ENCODE measurements at places on chromosomes 6 and 20. TPM values are rescaled to one million over a fixed set of nuclear protein-coding genes. Genes with fewer than 3 reads are reported as not detected.

- H3K27ac ChIP-seq = no peak overlapping the region
- H3K4me3 ChIP-seq = peak overlapping the region; percentile 30
- no peak for DNase-seq
- H3K4me1 ChIP-seq = peaks cover 6% of the 10 kb centered on the region
Measured at GRCh38 chr20:49268600-49269365, 9.1 kb downstream of the ZNFX1 start.

DNA sequence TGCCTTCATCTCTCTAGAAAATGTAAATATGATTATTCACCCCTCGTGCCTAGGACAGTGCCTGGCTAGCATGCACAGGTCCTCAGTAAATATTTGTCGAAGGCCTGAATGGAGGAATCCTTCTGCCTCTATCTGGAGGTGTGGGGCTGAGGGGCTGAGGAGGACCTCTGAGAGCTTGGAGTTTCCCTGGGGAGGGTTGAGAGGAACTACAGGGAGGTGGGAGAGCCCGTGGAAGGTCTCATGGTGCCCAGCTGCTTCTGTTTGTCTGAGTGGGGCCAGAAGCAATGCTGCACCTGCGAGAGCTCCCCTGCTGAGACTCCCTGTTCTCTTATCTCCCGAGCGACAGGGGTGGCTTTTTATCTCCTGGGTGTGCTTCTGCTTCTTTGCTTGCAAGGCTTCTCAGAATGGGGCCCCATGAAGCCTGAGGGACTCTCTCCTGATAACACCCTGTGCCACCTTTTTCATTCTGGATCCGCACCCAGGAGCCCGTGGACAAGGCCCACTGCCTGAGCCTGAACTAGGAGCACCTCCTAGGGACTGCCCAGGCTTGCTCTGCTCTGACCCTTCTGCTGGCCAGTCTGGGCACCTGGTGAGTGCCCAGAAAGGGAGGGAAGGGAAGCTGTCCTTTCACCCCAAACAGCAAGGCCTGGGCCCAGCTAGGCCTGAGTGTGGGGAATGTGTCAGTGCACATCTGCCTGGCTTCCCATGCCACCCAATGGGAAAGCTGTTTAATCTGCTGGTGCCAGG lies 2.4 kb downstream of the SLC29A1 start:
- H3K36me3 ChIP-seq = no peaks in the 10 kb centered on the region
- peaks cover 18% of the 10 kb centered on the region for H3K27me3 ChIP-seq
- peak overlapping the region; percentile 70 for H3K4me3 ChIP-seq
- no peak for DNase-seq
- peak overlapping the region; percentile 39 for H3K27ac ChIP-seq

DNA sequence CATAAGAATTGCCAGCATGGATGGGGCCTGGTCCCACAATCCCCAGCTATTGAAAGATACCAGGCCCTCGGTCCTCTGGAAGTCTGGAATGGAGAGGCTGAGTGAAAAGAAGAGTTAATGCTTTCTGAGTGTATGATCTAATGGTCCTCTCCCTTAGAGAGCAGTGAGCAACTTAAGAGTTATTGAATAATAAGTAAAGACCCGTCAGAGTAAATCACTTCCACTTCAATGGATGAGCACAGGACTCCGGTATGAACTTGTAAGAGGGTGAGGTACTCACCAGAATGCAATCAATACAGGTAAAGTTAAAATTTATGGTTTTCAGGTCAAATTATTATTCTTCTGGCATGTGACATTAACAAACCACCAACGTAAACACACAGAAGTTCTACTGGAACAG lies 39.9 kb downstream of the FAXC start:
- no peaks in the 10 kb centered on the region for H3K27me3 ChIP-seq
- no peak overlapping the region for H3K4me3 ChIP-seq
- peaks cover 5% of the 10 kb centered on the region for H3K36me3 ChIP-seq
- H3K4me1 ChIP-seq = peaks cover 5% of the 10 kb centered on the region

GRCh38 chr6:149907317-149907716 lies 9.4 kb upstream of the RAET1E start:
- no peaks in the 10 kb centered on the region for H3K4me1 ChIP-seq
- no peaks in the 10 kb centered on the region for H3K36me3 ChIP-seq
- no peak overlapping the region for H3K4me3 ChIP-seq
- peaks cover 18% of the 10 kb centered on the region for H3K27me3 ChIP-seq

GRCh38 chr20:41318271-41318649 lies 729 bp upstream of the ZHX3 start:
- H3K27me3 ChIP-seq = peaks cover 5% of the 10 kb centered on the region
- H3K27ac ChIP-seq = peak overlapping the region; percentile 53
- no peaks in the 10 kb centered on the region for H3K36me3 ChIP-seq
- DNase-seq = no peak

DNA sequence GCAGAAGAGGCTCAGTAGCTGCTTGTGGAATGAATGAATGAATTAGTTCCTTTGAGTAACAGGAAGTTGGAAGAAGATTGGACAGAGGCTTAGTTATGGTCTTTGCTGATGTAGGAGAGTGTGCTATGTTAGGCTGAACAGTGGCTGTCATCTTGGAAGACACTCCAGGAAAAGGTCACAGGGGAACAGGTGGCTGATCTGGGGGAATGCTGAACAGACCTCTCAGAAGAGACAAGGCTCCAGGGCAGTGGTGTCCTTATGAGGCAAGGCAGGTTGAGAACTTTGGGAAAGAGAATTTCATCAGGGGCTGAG lies 62.3 kb downstream of the UTRN start:
- no peak for DNase-seq
- H3K4me3 ChIP-seq = no peak overlapping the region
- no peaks in the 10 kb centered on the region for H3K27me3 ChIP-seq
- no peak overlapping the region for H3K27ac ChIP-seq
- peaks cover 30% of the 10 kb centered on the region for H3K4me1 ChIP-seq
- H3K36me3 ChIP-seq = peaks cover 4% of the 10 kb centered on the region

DNA sequence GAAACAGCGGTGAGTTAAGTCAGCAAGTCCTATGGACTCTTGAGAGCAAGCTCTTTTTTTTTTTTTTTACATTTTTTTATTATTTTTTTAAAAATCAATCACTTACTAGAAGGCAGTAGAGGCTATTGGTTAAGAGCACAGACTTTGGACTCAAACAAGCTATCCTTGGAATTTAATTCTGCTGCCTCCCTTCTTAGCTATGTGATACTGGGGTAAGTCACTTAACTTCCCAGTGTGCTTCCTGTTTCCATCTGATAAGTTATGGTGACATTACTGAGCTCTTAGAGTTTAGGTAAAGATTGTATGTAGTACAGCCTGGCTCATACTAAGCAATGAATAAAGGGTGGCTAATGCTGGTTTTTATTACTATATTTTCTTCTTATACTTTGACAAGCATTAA lies 770.5 kb upstream of the FLRT3 start:
- no peak for DNase-seq
- H3K4me1 ChIP-seq = no peaks in the 10 kb centered on the region
- H3K4me3 ChIP-seq = no peak overlapping the region
- H3K27ac ChIP-seq = no peak overlapping the region
- no peaks in the 10 kb centered on the region for H3K27me3 ChIP-seq

DNA sequence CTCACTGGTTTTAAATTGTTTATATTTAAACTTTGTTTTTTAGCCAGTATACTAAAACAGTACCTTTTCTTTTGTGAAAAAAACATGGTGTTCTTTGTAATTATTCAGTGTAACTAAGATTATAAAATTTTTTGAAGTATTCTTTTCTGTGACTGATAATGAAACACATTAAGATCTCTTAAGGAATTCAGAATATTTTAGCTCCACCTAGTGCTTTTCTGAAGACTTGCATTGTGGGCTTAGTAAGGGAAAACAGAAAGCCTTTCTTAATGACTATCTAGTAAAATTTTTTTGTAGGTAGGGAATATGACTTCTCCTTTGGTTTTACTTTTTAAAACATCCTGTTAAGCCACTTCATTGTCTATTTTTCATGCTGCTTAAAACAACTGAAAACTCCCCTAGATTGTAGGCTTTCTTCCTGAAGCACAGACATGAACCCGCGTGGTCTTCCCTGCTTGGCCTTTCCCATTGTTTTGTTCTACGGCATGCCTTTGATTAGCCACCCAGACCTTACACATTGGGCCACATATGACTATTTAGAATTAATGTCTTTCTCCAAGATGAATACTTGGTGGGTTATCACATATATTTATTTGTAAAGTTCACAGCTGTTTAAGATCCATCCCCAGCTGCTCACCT lies 72.1 kb downstream of the AFDN start:
- peaks cover 10% of the 10 kb centered on the region for H3K36me3 ChIP-seq
- DNase-seq = no peak
- no peak overlapping the region for H3K4me3 ChIP-seq

DNA sequence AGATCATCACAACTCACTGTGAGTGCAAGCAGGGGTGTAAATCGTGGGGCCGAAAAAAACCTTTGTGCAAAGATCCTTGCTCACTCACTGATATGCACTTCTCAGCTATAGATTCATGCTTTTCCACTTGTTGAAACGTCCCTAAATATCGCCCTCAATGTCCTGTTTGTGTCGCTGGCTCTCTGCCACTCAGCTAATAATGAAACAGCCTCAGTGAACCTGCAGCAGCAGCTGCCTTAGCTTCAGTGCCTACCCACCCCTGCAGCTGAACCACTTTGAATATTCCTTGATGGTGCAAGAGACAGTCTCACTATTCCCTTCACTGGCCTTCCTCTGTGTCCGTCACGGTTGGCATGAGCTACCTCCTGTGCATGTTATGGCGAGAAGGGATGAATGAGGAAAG lies 128.9 kb upstream of the NAA20 start:
- peak overlapping the region; percentile 53 for H3K27ac ChIP-seq
- peaks cover 27% of the 10 kb centered on the region for H3K36me3 ChIP-seq
- peak overlapping the region; percentile 67 for H3K4me3 ChIP-seq
- no peak for DNase-seq

DNA sequence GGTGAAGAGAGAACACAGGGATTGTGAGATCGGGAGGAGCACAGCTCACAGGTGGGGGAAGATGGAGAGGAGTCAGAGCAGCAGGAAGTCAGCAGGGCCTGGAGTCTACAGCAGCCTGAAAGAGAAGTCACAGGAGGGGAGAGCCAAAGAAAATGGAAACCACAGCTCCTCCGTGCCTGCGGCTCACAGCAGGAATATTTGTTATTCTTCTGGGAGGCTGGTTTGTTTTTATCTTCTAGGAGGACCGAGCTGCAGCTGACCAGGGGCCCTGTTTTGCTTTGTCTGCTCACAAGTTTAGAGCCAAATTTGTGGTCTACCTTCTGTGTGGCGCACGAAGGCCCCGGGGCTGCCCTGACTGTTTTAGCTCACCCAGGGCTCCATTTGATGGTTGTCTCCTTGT lies 81.8 kb downstream of the CLIC5 start:
- DNase-seq = no peak
- H3K36me3 ChIP-seq = peaks cover 19% of the 10 kb centered on the region
- no peak overlapping the region for H3K27ac ChIP-seq
- H3K27me3 ChIP-seq = peaks cover 37% of the 10 kb centered on the region

DNA sequence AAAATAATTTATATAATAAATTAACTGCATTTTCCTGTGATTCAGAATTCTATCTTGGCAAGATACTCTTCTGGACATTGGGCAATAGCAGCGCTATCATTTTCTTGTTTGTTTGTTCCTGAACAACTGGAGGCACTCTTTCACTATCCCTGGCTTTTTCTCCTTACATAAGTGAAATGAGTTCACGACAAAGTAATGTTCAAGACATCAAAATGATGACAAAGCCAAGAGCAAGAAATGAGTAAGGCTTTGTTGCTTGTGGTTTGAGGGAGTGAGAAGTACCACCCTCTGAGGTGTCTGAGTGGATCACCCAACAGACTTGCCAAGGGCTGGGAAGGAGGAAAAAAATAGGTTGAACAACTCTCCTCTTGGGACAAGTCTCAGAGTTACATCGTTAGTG lies 466.6 kb upstream of the JAG1 start:
- H3K27ac ChIP-seq = no peak overlapping the region
- H3K27me3 ChIP-seq = peaks cover 12% of the 10 kb centered on the region
- peaks cover 6% of the 10 kb centered on the region for H3K4me1 ChIP-seq
- H3K36me3 ChIP-seq = no peaks in the 10 kb centered on the region
- H3K4me3 ChIP-seq = no peak overlapping the region

- H3K4me3 ChIP-seq = peak within 1 kb of the TSS; percentile 95
- peaks cover 15% of the 10 kb centered on the region for H3K4me1 ChIP-seq
- H3K27me3 ChIP-seq = peaks cover 63% of the 10 kb centered on the region
- peaks cover 6% of the 10 kb centered on the region for H3K36me3 ChIP-seq
- DNase-seq = peak; percentile 91
Measured at GRCh38 chr20:58850693-58851174, at the start of gene GNAS-AS1. TSS of gene GNAS-AS1 (minus strand) at chr20:58850902.

- peaks cover 26% of the 10 kb centered on the region for H3K36me3 ChIP-seq
- no peaks in the 10 kb centered on the region for H3K27me3 ChIP-seq
- no peak for DNase-seq
- H3K4me3 ChIP-seq = no peak overlapping the region
- peaks cover 37% of the 10 kb centered on the region for H3K4me1 ChIP-seq
Measured at GRCh38 chr6:47250302-47250701, 59.4 kb downstream of the TNFRSF21 start.

GRCh38 chr20:44279228-44279627 lies 31.8 kb downstream of the FITM2 start:
- no peak overlapping the region for H3K4me3 ChIP-seq
- H3K4me1 ChIP-seq = no peaks in the 10 kb centered on the region
- no peak overlapping the region for H3K27ac ChIP-seq
- no peaks in the 10 kb centered on the region for H3K36me3 ChIP-seq
- DNase-seq = no peak

DNA sequence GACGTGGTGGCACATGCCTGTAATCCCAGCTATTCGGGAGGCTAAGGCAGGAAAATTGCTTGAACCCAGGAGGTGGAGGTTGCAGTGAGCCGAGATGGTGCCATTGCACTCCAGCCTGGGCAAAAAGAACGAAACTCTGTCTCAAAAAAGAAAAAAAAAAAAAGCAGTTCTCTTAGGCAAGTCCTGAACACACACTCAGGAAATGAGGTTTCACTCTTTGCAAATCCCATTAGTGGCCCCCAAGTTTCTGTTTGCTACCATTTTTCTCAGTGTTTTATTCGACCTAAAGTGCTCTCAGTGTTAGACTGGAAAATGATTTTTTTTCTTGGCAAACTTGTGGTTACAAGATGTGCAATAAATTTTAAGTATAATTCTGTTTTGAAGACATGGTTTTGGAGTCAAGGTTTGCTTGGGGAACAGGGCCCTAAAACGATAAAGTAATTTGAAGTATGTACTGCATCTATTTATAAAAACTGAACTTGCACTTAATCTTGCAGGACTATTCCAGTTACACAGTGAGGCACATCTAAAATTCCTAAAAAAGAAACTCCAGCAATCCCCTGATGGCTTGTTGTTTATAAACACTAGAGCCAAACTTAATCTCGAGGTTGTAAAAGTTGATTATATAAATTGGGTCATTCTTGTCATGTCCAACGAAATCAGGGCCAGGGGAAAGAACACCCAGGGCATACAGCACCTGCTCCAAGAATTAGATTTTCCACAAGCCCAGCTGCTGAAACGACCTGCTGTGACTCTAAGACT lies 42.6 kb downstream of the MAP1LC3A start:
- H3K4me1 ChIP-seq = peaks cover 14% of the 10 kb centered on the region
- no peak overlapping the region for H3K27ac ChIP-seq
- peaks cover 4% of the 10 kb centered on the region for H3K36me3 ChIP-seq
- DNase-seq = no peak

GRCh38 chr6:37635319-37635718 lies 62.4 kb downstream of the MDGA1 start:
- H3K4me1 ChIP-seq = no peaks in the 10 kb centered on the region
- peaks cover 12% of the 10 kb centered on the region for H3K27me3 ChIP-seq
- DNase-seq = no peak
- no peak overlapping the region for H3K4me3 ChIP-seq
- H3K27ac ChIP-seq = no peak overlapping the region

Gene MUC22
- total RNA-seq = 1.6 TPM

Gene ALDH5A1
- total RNA-seq = 14.7 TPM

Gene APMAP
- total RNA-seq = 72.8 TPM

Gene PTPRK
- 63.4 TPM for total RNA-seq

Gene INSM1
- 70.2 TPM for total RNA-seq

Gene TNFRSF6B
- total RNA-seq = not detected

Gene TMC2
- total RNA-seq = not detected

Gene SLC13A3
- 7.9 TPM for total RNA-seq

Data from type B pancreatic cell (in vitro differentiated cells).